Common myeloid progenitor, CD34-positive (primary cell): ENCODE measurements at places on chromosomes 4 and X.

DNA sequence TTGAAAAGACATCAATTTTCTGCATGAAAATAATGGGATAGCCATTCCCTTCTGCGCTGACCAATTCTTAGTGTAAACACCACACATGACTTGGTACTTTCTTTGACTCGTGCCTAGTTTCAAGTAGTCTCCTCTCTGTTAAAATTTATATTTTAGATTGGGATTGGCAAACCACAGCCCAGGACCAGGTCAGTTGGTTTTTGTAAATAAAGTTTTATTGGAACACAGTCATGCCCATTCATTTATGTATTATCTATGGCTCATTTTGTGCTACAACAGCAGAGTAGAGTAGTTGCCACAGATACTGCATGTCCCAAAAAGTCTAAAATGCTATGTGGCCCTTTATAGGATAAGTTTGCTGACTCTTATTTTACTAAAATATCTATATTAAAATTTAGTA, 46.7 kb downstream of the BMX start:
- no peak for DNase-seq

GRCh38 chrX:13937370-13938050, 92.2 kb downstream of the GEMIN8 start:
- no peak for DNase-seq

GRCh38 chr4:94924566-94924965, 166.8 kb downstream of the BMPR1B start:
- DNase-seq = no peak

DNA sequence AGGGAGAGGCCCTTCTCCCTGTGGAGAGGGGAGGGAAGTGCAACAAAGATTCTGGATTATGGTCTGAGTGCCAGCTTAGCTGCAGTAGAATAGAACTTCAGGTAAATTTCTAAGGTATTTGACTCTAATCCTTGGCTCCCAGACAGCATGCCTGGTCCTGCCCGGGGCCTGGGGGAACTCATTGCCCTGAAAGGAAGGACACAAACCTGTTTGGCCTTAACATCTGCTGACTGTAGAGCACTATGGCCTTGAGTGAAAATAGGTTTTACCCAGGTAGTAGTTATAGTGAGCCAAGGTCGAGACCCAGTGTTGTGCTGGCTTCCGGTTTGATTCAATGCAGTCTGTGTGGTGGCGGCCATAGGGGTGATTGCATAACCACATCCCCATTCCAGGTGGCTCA, 64.4 kb downstream of the RPS6KA6 start:
- no peak for DNase-seq

DNA sequence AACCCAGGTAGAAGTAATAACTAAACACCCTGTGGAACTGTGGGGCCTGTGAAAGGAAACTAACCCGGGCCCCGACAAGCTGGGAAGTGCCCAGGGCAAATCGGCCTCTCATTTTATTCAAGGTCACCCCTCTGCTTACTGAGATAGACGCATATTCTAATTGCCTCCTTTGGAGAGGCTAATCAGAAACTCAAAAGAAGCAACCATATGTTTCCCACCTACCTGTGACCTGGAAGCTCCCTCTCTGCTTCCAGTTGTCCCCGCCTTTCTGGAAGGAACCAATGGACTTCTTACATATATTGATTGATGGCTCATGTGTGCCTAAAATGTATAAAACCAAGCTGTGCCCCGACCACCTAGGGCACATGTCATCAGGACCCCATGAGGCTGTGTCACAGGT, 23.1 kb upstream of the DHRSX start:
- no peak for DNase-seq

DNA sequence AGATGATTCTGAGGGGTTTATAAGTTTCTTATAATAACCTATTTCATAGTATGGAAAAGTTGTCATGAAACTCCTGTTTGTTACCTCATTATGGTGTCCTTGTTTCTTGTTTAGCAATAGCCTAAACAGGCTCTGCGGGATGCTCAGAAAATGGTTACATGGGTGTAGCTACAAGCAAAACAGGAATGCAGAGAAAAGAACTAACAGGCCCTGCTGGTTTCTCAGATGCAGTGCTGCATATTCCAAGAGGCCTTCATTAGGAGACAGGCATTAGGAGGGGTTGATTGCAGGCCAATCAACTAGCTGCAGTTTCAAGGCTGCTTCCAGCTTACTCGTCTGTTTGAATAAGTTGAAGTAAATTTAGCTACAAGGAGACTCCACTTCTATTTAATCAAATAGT, 37.6 kb upstream of the HPGD start:
- DNase-seq = no peak

GRCh38 chr4:48467891-48468290, 15.3 kb upstream of the SLC10A4 start:
- no peak for DNase-seq

DNA sequence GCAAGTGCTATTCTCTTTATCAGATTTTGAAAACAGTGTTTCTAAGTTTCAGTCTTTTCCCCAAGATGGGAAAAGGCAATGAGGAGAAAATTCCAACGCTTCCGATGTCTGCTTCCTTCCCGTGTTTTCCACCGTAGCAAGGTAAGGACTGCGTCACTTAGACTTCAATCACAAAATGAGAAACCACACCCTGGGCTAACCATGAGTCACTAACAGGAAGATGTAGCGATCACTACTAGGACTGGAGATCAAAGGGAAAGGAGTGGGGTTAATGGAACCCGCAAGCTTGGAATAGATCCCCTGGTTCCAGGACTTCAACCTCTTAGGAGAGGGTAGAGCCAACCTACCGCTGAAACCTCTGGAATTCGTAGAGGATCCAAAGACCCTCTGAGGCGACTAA, 250.7 kb upstream of the ZFP42 start:
- DNase-seq = no peak

DNA sequence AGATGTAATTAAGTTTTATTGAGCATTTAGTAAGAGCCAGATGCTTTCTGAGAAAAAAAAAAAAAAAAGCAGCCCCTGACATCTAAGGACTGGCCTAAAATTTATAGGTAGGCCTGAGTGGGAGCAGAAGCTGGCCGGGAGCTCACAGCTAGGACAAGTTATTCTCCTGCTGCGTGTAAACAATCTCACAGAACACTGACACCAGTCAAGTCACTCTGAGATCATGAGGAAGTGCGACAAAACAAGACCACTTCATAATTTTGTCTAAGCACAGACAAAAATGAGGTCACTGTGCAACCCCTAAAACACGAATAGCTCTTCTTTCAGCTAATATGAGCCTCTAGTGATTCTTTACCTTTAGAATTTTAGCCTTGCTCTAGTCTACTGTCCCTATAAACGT, 15.3 kb upstream of the NSUN7 start:
- DNase-seq = no peak

DNA sequence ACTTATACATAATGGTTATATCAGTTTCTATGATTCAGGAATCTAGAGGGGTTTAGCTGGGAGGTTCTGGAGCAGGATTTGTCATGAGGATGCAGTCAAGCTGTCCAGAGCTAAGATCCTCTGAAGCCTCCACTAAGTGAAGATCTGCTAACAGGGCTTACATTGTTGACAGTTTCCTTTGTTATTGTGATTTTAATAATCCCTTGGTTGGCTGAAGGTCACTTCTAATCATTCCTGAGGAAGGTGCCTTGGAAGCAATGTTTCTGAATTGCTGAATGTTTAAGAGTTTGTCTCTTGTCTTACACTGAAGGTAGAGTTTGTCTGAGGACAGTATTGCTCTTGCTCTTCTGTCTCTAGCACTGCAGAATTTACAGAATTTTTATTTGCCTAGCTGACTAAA, 41.3 kb downstream of the BANK1 start:
- no peak for DNase-seq

DNA sequence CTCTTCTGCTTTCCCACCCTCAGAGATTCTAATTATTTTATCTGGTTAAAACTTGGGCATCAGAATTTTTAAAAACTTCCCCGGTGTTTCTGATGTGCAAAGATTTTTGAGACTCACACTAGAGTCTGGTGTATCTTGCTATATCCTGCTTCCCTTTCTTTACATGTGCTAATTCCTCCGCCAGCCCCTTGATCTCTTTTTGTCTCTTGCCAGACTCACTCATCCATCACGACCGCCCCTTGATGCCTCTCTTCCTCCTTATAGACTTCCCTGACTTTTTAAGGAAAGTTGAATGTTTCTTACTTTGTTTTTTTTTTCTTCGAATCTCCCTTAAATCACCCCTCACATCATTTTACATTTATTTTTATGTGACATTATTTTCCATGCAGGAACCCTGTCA, 274.9 kb upstream of the PITX2 start:
- DNase-seq = no peak

DNA sequence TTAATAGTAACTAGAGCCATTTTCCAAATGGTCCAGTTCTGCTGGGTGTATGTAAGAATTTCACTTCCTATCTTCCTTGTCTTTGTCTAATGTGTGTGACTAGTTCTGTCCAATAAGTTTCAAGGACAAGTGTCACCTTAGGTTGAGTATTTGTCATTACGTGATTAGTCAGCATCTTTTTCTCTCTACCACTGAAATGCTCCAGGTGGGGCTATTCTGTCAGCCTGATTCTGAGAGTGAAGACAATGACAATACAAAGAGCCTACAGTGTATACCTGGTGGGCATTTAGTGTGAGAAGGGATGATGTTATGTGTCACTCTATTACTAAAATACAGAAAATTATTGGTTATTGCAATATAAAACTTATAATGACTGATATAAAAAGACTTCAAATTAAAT, 876.3 kb downstream of the C4orf33 start:
- DNase-seq = no peak

GRCh38 chr4:173019664-173020063, 148.9 kb upstream of the GALNT7 start:
- no peak for DNase-seq

DNA sequence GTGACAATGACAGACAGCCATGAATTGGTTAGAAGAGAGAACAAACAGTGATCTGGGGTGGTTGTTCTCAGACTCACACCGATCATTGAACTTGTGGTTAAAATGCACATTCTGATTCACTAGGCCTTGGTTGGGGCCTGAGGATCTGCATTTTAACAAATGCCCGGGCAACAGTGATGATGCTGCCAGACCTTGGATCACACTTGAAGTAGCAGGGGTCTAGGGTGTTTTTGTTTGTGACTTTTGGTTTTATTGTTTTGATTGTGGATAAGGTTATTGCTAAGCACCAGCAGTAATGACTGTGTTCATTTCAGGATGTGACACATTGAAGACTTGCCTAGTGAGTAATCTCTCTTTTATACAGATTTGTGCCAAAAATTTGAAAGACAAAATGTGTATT, 36.5 kb downstream of the TXLNG start:
- DNase-seq = peak; percentile 44

DNA sequence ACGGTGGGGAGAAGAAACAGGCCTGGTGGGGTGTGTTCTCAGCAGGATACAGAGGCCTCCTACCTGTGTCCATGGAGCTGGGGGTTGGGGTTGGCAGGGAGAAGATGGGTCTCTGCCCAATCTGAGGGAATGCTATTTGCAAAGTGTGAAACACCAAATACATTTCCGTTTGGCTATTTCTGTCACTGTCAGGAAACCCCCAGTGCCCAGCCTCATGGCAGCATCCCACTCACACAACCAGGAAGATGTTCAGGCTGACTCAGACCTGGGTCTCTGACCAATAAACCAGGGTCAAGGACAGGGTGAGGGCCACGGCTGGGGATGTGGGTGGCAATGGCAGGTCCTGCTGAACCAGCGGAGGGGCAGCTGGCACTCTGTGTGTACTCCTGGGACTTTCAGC, 41.3 kb downstream of the BCOR start:
- no peak for DNase-seq

DNA sequence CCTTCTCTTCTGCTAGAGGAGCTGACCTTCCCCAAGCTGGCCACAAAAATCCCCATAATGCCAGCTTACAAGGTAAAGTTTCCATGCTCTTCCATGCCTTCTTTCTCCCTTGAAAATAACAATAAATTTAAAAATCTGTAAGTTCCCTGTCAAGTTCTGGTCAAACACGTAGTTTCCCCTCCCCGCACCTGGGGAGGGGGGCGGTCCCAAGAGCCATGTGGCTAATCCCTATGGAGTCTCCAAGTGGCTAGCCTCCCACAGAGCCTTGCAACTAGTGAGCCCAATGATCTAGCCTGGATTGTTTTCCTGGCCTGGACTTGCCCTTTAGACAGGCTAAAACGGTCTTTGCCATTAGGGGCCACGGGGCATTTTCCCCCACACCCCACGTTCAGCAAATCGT, 2.1 kb upstream of the NRK start:
- no peak for DNase-seq

DNA sequence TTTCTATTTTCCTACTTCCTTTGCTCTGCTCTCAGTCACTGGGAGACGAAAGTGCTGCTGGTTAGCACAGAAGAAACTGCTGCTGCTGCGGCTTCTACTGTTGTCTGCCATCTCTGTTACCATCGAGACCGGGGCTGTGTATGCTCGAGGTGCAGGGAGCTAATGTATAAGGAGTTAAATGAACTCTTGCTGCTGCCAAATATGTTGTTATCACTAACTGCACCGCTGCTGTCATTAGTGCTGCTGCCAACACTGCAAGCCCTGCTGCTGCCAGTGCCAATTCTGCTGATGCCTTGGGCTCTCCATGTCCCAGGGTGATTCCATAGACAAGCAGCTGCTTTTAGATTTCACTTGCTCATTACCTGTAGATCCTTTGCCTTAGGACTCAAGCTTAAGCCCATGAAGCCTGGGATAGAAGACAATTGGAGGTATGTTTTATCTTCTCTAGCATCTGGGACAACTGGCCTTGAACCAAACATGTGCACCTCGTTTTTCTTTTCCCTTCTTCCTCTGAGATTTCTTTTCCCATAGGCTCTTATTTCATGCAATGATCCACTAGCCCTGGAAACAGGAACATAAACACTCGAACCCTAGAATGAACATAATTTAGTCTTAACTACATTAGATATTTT, 107.8 kb downstream of the CCSER1 start:
- no peak for DNase-seq

- DNase-seq = no peak
Measured at GRCh38 chr4:39664828-39665731, 26.4 kb upstream of the SMIM14 start.

DNA sequence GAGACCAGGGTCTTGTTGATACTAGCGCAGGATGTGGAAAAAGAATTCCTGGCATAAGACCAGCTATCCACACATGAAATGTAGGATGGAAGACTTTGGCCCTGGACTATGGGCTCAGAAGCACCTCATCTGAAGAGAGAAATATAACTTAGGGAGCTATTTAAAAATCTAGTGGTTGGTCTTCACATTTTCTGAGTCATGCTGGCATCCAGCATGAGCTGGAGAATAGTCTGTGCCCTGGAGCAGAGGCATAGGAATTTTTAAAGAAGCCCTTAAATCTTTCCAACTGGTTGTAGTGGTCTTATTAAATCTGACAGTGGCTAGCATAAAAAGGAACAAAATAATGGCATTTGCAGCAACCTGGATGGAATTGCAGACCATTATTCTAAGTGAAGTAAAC, 86.3 kb downstream of the SMARCA5 start:
- DNase-seq = no peak

DNA sequence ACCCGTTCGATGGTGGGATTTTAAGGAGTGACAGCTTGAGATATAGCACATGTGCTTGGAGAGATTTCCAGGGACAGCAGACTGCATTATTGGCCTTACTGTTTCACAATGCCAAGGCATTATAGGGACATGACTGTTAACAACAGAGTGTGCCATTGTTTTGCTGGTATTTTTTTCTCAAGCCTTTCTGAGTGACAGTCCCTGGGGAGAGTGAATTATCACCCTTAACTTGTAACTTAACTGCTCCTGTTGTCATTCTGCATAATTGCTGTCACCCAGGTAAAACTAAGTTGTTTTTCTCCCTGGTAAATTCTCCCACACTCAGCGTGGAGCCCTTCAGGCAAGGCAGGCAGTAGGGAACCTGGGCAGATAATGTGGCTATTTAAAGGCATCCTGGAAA, 989.2 kb upstream of the LCORL start:
- DNase-seq = no peak

- peak; percentile 44 for DNase-seq
Measured at GRCh38 chrX:7110821-7111276, 36.7 kb upstream of the STS start.

GRCh38 chrX:65862638-65863037, 177.2 kb downstream of the VSIG4 start:
- peak; percentile 32 for DNase-seq
